ENCODE measurements at places on chromosomes 7 and 10.

DNA sequence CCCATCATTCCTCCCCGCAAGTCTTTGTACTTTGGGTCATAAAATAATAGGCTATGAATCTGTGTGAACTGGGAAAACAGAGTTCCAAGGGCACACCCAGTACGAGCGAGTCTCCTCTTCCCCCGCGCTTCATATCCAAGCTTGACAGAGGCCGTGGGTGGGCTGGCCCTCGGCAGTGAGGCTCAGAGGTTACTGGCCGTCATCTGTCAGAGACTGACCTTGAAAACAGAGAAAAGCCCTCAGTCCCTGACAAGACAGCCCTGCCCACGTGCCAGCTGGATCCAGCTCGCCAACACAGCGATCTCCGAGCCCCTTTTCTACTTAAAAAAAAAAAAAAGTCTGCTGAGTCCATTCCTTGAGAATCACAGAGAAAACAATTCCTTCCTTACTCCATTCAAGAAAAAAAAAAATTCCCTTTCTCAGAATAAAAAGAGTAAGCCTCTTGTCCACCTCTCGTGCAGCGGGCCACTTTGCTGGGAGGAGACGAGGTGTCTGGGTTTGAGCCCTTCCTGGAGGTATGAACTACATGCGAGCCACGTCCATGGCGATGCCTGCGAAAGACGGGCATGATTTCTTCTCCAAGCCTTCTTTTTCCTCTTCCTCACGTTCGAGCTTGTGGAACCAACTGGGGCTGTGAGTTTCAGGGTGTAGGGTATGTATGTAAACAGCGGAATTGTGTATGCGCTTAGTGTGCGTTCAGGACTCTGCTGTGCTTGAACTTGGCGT lies 744 bp upstream of the BICC1 start:
- peak; percentile 12 for DNase-seq

DNA sequence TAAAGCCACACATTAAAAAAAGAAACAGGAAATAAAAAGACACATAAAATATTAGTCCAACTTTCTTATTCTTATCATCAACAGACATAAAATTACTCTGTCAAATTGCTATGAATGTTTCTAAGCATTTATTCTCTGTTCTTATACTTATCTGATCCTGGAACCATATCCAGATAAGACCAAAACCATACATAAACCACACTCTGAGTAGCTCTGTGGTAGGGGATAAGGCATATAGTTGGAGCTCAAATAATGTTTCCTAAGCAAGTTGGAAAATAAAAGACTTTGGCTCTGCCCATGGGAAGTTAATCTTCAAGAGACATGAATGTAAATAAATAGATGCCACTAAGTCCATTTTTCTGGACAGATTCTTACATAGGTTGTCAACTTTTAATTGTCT lies 103.1 kb upstream of the PLXDC2 start:
- DNase-seq, result no peak

GRCh38 chr7:38878694-38879457 lies 30.1 kb downstream of the VPS41 start:
- DNase-seq, result no peak

GRCh38 chr7:105584165-105584564 lies 2.9 kb upstream of the EFCAB10 start:
- DNase-seq, result no peak

DNA sequence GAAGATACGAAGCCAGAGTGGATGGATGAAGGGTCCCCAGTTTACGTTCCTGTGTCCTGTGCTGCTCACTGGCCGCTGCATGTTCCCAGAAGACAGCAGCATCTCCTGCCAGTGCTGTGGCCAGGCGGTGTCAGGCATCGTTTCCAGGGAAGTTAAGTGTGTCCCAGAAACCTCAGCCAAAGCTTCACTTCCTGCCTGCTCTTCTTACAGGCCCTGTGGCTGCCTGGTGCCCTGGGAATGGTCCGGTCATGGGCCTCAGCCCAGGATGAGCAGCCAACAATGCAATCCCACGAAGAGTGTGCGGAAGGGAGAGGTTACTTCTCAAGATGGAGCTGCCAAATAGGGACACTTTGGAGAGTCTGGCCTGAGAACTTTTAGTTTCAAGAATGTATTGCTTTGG lies 99.7 kb upstream of the TARP start:
- no peak for DNase-seq

- DNase-seq, result no peak
Measured at GRCh38 chr7:18577096-18577771, 81.7 kb downstream of the HDAC9 start.

- DNase-seq, result no peak
Measured at GRCh38 chr7:122161628-122162027, 17.6 kb upstream of the AASS start.

- no peak for DNase-seq
Measured at GRCh38 chr10:43855667-43856210, 207.1 kb upstream of the ZNF32 start.

- DNase-seq, result peak; percentile 40
Measured at GRCh38 chr7:114554781-114555537, 140.3 kb downstream of the FOXP2 start.

- DNase-seq, result no peak
Measured at GRCh38 chr7:69285854-69286253, 312.4 kb upstream of the AUTS2 start.

GRCh38 chr7:404812-405488 lies 114.7 kb downstream of the PDGFA start:
- no peak for DNase-seq

DNA sequence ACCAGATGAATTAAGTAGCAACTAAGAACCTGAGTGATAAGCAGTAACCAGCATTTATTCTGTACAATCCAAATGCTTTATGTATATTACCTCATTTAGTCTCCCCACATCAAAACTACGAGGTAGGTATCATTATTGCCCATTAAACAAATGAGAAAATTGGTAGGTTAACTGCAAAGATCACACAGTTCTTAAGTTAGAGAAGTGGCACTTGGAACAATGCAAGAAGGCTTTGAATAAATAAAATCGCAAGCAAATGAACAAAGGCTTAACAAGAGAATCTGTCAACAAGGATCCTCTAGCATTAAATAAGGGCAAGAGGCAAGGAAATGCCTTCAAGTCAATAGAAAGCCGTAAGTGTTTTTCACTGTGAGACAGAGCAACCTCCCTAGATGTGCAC lies 70.2 kb downstream of the USP6NL start:
- DNase-seq, result no peak

DNA sequence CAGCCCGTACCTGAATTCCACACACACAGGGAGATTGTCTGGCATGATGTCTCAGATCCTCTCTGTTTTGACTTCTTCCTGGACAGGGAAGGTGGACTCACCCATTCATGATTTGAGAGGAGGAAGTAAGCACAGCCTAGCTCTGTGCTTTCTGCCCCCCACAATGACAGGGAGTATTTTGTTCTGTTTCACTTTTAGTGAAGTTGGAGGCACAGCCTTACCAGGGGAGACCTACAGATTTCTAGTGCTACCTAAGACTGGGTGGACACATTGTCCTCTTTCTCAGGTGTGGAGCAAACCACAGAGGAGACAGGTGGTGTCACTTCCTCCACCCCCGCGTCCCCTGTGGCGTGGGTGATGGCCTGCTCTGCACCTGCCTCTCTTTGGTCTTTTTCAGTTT lies 408.6 kb upstream of the PFKP start:
- no peak for DNase-seq

DNA sequence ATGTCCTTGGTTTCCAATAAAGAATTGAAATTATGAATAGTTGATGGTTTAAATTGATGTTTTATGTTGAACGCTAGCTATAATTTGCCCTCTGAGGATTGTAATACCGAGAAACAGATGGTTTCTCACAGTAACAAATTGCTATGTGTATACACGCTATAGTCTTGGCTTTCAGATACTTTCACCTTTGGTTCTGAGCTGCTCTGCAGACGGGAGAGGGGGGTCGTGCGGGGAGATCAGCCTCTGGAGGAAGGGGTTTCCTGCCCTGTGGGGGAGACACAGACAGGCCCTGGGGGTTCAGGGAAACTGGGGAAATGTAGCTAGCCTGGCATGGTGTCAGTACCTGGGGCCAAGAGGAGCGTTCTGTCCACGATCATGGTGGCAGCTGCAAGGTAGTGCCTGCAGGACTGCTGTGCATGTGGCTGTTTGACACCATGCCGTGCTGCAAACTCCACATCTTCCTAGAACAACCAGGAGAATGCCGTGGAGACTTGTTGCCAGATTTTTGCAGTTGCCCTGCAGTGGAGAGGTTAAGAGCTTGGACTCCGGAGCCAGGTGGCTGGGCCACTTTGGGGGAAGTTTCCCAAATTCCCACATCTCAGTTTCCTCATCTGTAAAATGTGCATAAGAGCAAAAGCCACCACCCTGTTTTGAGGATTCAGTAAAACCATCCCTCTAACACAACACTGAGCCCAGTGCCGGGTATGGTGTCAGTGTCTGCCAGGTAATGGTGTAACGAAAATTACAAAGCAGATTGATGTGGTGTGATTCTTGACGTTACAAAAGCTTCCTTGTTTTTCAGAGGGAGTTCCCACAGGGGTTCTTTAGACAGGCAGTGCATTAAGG lies 167.9 kb downstream of the CUX1 start:
- DNase-seq, result no peak

DNA sequence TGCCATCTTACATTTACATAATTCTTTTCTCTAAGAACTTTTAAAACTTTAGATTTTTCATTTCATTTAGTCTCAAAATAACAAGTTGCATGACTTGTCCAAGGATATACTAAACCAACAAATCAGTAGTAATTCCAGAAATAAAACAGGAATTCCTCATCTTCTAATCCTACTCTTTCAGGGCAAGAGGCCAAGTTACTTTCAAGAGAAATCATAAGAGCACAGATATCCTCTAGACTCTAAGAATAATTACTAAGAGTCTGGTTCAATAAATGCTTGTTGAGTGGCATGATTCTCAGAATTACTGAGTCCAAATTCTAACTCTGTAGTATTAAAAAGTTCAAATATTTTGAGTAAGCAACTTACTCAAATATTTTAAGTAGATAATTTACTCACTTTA lies 12.9 kb downstream of the PDZD8 start:
- no peak for DNase-seq

DNA sequence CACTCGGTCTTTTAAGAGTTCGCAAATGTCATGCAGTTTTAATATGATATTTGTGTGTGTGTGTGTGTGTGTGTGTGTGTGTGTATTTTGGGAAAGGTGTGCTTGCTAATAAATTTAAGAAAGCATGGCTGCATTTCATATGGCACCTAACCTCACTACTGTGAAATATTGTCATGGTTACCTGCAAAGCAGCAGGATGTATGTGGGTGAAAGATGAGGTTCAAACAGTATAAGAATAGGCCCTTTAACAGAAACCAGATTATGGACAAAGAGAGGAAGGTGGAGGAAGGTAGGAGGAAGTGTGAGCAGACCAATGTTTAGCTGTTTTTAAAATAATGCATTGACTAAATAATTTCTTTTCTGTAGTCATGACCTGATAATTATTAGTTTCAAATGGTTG lies 73.5 kb upstream of the CACNA2D1 start:
- no peak for DNase-seq

DNA sequence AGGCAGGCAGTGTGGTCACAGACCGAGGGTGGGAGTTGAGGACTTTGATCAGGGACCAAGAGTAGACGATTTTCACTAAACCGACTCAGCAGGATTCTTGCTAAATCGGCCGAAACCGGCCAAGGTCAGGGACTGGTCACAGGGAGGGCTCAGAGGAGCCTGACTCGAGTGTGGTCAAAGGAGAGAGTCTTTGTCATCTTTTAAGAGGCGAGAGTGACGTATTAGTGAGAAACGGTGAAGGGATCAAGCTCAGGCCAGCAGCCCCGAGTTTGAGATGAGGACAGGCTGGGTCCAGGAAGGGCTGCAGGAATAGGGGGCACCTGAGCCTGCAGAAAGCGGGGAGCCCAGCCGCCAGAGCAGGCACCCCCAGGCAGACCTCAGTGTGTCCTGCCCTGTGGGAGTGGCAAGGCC lies 41.6 kb upstream of the FAM20C start:
- no peak for DNase-seq

- no peak for DNase-seq
Measured at GRCh38 chr7:139718859-139719258, 58.9 kb downstream of the HIPK2 start.

DNA sequence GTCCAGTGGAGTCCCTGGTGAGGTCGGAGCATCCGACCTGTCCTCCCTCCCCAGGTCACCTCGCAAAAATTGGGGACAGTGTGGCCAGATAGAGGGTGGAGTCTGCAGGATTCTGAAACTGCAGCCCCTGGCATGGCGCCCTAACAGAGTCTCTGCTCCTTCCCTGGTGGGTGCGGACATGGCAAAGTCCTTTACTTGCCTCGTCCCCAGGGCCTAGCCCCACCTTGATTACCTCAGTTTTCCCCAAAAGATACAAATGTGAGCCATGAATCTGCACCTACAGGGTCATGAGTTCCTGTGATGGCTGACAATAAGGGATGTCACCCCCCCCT lies 47.7 kb downstream of the NPVF start:
- peak; percentile 11 for DNase-seq

- no peak for DNase-seq
Measured at GRCh38 chr7:70654979-70655378, 477.0 kb upstream of the GALNT17 start.

DNA sequence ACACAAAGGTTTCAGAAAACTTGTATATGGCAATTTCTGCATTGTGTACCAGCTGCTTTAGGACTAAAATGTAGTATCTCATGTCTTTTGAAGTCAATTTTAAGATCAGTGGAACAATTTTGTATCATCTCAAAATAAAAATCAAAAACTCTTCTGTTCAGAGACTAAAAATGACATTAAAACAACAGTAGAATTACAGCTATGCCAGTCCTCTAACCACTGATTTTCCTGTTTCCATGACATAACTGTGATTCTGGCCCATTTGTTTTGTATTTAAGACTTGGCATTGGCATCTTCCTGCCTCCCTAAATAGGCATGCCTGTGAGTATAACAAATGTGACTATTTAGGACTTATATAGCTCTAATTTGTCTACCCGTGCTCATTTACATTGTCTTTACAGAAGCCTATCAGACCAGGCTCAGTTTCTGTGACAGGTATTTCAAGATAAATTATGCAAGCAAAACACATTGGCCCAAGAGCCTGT lies 29.1 kb upstream of the VPS41 start:
- no peak for DNase-seq

GRCh38 chr10:35092851-35093250 lies 2.7 kb upstream of the CUL2 start:
- DNase-seq, result no peak
